ENCODE measurements at places on chromosomes 5 and 9.
A peak's percentile ranks its signal among the peaks of the same experiment; 100 is the strongest.

GRCh38 chr5:81187885-81188284, 45.2 kb upstream of the CKMT2 start:
- DNase-seq, result no peak

DNA sequence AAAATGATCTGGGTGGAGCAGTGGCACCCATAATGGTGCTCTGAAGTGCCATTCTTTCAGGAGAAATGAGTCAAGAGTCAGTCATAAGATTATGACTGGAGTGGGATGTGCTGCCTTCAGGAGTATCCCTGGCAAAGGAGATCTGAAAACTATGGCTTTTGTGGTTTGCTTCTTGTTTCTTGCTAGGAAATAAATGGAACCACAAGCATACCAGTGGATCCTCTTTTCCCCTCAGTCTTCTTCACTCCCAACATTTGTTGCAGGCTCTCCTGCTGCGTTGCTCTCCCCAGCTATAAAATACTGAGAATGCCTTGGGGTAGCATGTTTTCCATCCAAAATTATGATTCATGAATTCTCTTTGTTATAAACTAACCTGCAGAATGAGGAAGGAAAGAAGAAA, 199.1 kb downstream of the NNT start:
- no peak for DNase-seq

DNA sequence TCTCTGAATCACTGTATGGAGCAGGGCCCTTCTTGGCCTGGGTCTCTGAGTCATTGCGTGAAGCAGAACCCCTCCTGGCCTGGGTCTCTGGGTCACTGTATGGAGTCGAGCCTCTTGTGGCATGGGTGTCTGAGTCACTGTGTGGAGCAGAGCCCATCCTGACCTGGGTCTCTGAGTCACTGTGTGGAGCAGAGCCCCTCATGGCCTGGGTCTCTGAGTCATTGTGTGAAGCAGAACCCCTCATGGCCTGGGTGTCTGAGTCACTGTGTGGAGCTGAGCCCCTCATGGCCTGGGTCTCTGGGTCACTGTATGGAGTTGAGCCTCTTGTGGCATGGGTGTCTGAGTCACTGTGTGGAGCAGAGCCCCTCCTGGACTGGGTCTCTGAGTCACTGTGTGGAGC, 94.0 kb upstream of the RAPGEF1 start:
- no peak for DNase-seq

GRCh38 chr9:73050887-73051550, 98.2 kb upstream of the ALDH1A1 start:
- no peak for DNase-seq

- no peak for DNase-seq
These were observed 18.0 kb downstream of the FAM174A start for GRCh38 chr5:100553209-100553608.

DNA sequence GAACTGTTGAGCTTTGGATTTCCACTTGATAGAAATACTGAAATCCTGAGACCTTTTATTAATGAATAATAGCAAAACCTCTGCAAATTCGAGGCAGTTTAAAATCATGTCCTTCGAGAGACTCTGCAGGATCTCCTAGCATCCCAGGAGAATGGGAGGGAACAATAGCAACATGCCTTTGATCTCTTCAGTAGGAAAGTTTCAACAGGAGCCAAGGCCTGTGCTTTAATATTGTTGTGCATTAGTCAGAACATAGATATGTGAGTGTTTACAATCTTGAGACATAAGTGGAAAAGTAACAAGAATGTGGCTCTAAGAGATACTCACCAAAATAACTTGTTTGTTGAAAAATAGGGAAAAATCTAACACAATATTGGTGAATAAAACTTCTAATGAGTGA, 83.3 kb upstream of the LHFPL2 start:
- DNase-seq, result no peak

DNA sequence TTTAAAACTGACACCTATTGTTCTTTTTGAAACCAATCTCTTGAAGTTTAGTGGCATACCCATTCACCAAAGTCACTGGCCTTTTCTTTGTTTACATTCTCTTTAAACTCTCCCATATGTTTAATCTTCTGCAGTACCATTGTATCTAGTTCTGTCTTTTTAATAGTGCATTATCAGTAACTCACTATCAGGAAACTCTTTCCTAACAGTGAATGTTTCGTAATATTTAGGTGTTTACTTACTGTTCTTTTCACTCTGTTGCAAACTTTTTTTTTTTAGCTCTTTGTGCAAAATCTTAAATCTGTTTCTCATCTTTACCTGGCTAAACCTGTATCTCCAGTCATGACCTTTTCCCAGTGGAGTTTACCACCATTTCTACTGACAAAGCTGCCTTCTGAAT, 17.2 kb downstream of the SMAD5 start:
- DNase-seq, result no peak

GRCh38 chr9:16540743-16541613, 329.5 kb downstream of the BNC2 start:
- DNase-seq, result no peak

DNA sequence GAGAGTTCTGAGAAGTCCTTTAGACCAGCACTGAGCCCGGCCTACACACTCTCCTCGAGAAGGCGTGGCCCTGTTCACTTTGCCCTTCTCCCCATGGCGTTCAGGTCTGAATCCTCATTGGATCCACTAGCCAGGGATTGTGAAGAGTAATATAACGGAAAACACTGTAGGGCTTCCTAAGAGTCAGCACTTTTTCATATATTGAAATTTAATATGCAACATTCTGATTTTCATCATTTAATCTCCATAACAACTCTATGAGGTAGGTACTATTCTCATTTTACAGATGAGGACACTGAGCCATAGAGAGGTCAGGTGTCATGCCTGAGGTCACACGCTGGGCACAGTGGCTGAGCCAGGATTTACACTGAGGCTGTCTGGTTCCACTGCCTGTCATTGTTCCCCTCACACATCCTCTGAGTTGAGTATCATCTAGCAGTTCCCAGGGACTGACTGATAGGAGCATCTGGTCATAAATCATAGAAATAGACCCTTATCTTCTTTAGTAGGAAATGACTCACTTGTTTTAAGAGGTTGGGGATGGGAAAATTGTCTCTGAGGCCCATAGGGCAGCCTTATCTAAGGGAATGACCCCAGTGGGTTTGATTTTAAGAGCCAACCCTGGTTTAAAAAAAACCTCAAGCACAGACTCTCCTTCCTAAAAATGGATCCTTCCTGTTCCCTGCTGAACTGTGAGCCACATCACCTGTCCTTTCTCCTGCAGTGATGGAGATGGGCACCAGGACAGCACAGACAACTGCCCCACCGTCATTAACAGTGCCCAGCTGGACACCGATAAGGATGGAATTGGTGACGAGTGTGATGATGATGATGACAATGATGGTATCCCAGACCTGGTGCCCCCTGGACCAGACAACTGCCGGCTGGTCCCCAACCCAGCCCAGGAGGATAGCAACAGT, 41.2 kb downstream of the THBS4 start:
- DNase-seq, result no peak

DNA sequence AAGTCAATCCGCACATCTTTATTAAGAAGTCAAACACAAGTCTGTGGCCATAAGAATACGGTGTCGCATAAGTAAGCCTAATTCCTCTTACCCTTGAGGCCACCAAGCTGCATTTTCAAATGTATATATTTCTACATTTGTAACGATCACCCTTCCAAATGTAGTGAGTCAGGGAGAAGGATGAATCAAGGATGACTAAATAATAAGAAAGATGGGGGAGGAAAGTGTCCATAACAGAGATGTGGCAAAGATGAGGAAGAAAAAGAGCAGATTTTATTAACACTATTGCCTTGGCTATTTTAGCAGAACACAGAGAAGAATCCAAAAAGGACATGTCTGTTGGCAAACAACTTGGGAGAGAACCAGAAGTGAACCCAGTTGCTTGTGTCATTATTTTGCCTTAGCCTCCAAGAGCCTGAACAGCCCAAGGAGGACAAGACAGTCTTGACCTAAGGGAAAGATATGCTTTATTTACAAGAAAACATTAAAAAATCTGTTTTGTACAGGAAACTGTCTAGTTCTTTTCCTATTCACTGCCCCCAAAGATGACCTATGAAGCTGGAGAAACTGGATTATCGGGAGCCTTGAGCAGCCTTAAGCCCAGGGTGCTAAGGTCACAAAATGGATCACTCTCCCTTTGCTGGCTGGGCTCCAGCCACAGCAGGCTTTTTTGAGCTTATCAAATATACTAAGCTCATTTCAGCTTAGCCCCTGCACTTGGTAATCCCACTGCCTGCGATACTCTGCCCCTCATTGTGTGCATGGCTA, 101.5 kb downstream of the PLCXD3 start:
- DNase-seq, result no peak

DNA sequence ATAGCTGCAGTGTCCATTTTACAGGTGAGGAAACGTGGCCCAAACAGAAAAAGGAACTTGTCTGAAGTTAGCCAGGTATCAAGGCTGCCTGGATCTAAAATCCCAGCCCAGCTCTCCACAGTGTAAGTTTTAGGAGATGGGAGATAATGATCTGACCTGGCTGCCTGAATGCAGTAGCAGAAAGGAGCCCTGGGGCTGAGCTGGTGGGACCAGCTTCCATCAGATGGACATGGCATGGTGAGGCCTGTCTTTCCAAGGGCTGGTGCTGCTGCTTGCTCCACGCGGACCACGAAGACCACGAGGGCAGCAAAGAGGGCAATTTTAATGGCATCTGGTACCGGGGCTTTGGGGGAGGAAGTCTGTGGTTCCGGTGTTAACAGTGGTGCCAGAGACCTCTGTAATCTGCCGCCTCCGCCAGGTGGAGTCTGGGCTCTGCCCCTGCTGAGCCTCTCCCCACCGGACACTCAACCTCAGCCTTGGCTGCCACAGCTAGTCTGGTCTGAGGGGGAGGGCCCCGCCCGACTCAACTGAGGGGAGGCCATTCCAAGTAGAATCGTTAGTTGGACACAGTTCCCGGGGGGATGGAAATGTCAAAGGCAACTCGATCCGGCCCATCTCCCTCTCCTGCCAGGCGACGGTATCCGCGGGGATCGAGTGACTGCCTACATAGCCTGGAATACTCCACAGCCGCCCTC, 650 bp downstream of the MYORG start:
- DNase-seq, result no peak

DNA sequence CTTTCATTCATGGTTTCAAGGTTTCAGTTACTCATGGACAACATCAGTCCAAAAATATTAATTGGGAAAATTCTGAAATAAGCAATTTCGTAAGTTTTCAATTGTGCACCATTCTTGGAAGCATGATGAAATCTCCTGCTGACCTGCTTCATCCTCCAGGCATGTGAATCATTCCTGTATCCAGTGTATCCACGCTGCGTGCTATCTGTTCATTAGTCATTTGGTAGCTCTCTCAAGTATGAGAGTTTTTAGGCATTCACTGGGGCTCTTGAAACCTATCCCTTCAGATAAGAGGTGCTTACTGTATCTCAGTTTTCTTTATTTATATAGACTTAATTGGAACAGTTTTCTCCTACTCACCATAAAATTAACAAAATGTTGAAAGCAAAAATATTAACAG, 293.0 kb downstream of the CDH12 start:
- no peak for DNase-seq

DNA sequence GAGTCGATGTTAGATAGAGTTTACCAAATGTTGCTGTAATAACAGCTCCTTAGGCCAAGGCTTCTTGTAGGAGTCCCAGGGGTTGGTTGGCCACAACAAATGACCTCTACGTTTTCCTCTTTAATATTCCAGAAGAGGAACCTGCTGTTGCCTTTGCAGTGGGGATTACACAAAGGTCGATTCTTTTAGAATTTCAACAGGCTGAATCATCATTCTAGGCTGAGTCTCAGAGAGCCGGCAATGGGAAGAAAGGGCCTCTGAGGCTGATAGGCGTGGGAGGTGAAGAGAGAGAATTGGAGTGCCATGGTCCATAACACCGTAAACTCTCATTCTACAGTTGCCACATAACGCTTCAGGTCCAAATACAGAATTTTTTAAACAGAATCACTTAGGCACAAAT, 405.9 kb upstream of the DAP start:
- peak; percentile 45 for DNase-seq

GRCh38 chr9:5612185-5612530, 16.7 kb upstream of the RIC1 start:
- DNase-seq, result no peak

- no peak for DNase-seq
These were observed 37.2 kb upstream of the NRARP start for GRCh38 chr9:137339045-137339907.

GRCh38 chr5:141913560-141914198, 10.0 kb upstream of the DELE1 start:
- DNase-seq, result no peak

DNA sequence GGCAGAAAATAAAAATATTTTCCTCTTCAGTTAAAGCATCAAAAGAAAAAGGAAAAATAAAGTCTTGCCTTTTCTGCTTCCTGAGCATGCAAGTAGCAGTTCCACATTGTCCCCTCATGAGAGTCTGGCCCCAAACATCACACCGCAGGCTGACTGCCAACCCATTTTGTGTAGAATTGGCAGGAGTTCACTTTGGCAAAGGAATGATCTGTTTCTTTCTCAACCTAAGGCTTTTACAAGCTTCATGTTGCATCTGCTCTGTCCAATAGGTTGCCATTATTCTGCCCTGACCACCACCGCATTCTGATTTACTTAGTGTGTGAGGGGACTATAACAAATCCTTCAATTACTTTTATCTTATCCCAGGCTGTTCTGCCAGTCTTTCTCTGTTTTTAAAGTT, 249.5 kb downstream of the ISL1 start:
- DNase-seq, result no peak

GRCh38 chr5:14036514-14036913, 92.0 kb upstream of the DNAH5 start:
- DNase-seq, result no peak

All from suppressor macrophage treated with lipopolysaccharide for 4 hours (primary cell).